ENCODE measurements at places on chromosomes 2 and 18.

DNA sequence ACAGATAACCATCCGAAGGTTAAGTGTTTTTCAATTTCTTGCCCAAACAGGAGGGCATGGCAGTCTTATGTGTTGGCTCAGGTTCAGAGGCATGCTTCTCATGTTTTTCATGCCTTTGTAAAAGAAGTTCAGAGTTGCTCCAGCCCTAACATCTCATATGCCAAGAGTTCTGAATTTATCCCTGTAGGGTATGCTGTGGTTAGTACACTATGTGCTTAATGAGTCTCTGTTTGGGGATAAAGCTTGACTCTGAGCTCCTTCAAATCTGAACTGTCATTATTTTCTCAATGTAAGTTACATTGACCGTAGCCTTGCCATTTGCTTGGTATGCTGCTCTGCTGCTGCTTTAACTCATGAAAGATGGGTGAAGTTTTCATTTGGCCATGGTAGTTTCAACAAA is 67.9 kb upstream of the PNPT1 start:
- DNase-seq, result no peak

- no peak for DNase-seq
These were observed 331.5 kb upstream of the LRP1B start for GRCh38 chr2:142462306-142462705.

GRCh38 chr2:230010501-230010900 is 58.2 kb downstream of the SLC16A14 start:
- no peak for DNase-seq

DNA sequence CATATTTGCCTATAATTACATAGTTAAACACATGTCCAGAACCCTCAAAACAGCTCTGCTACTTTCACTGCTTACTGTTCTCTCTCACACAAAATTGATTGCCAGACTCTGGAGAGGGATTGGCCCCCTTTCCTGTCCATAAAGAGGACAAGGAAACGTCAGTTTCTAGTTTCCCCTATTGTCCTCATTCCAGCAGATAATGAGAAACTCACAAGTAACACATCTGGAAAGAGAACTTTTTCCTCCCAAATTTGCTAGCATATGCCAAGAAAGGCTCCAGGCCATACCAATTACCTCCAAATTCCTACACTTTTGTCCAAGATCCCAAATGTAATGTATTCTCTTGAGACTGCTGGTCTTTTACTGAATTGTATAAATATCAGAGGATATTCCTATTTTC is 200.5 kb downstream of the EXOC6B start:
- DNase-seq, result no peak
